T-cell (primary cell): ENCODE measurements at places on chromosomes 1 and 21. TPM values are rescaled to one million over a fixed set of nuclear protein-coding genes. Genes with fewer than 3 reads are reported as not detected.

DNA sequence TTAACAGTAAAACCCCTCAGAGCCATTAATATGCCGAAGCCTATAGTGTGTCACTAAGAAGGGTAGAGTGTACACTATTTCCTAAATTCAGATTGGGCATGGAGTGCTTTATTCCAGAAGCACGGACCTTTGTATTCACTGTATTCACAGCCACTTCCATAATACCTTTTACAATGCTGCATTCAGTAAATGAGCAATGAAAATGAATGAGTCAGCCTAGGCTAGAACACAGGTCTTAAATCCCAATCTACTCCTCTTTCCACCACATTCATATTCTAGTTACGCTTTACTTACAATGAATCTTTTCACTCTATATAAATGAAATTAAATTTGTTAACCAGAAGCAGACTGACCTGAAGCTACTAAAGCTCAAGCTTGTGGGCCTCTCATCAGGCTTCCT is 13.0 kb upstream of the GORAB start:
- no peak overlapping the region for H3K27ac ChIP-seq
- no peaks in the 10 kb centered on the region for H3K36me3 ChIP-seq
- DNase-seq, result no peak
- H3K4me3 ChIP-seq, result no peak overlapping the region

DNA sequence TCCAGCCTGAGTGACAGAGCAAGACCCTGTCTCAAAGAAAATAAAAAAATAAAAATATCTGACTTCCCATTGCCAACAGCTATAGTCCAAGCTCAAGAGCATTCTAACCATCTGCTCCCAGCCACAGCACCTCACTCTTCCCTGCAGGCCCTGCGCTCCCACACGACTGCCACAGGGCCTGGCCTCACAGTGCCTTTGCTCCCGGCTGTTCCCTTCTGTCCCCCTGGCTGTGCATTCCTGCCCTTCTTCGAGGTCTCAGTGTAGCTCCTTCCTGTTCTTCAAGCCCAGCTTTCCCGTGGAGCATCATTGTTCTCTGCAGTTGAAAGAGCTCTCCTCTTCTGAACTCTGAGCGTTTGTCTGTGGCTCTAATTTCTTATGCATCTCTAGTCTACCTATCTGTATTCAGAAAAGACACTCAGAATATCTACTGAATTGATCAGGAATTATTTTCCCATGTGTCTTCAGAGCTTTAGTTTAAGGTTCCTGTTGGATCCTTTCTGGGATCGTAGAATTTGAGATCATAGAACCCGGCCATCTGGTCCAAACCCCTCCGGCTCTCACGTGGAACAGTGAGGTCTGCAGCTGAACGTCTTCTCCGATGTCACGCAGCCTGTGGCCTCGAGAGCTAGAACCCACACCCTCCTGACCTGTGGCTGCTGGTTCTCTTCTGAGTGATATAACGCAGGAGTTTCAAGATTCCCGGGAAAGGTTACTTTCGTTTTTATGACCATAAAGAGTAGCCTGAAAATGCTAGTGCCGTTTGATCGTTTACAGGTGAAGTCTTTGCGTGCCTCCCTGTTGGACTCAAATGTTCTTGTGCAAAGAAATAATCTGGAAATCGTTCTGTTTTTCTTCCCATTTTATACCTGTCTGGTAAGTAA is 54.4 kb downstream of the DOP1B start:
- H3K4me1 ChIP-seq, result no peaks in the 10 kb centered on the region
- H3K27me3 ChIP-seq, result no peaks in the 10 kb centered on the region
- H3K27ac ChIP-seq, result no peak overlapping the region
- no peak overlapping the region for H3K4me3 ChIP-seq

- H3K4me3 ChIP-seq, result no peak overlapping the region
- H3K27ac ChIP-seq, result no peak overlapping the region
- H3K27me3 ChIP-seq, result no peaks in the 10 kb centered on the region
- DNase-seq, result no peak
- H3K4me1 ChIP-seq, result peaks cover 55% of the 10 kb centered on the region
Measured at GRCh38 chr1:6592865-6593593, 9.6 kb downstream of the KLHL21 start.

DNA sequence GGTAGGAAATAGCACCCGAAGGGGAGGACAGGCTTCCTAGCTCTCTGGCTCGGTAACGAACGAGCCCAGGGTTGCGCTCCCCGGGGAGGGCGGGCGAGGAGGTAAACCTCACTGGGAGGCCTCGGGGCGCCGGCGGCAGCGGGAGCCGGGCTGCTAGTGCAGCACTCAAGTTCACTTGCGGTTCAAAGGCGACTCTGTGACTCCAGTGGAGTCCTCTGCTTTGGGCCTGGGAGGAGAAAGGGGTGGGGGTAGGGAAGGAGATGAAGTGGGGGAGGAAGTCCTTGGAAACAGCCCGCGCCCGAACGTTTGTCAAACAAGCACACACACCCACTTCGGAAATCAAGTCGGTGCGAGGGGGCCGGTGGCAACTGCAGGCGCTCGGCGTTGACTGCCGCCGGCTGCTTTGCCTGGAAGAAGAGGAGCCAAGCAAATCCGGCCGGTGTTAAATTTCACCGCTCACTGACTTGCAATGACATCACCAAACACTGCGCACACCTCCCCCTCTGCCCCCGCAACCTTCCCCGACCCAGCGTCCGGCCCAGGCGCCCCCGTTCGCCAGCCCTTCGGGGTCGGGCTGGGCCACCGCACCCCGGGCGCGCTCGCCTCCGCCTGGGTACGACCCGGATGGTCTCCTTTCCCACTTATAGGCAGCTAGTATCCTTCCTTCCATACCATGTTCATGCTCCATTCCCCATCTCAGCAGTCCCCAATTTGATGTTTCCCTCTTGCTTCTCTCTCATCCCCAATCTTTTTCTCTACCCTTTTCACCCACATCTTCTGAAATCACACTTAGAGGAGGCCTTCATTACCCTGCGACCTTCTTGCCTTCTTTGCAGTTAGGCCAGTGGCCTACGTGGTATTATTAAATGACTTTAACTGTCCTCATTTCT is at the start of gene COL24A1:
Gene COL24A1, minus strand, starts transcription at position 207 of the 890 bp plus-strand sequence. CDS start 376 bp downstream, outside the sequence.
- H3K27me3 ChIP-seq, result peaks cover 25% of the 10 kb centered on the region
- H3K36me3 ChIP-seq, result no peaks in the 10 kb centered on the region
- no peak for DNase-seq
- peaks cover 15% of the 10 kb centered on the region for H3K4me1 ChIP-seq

DNA sequence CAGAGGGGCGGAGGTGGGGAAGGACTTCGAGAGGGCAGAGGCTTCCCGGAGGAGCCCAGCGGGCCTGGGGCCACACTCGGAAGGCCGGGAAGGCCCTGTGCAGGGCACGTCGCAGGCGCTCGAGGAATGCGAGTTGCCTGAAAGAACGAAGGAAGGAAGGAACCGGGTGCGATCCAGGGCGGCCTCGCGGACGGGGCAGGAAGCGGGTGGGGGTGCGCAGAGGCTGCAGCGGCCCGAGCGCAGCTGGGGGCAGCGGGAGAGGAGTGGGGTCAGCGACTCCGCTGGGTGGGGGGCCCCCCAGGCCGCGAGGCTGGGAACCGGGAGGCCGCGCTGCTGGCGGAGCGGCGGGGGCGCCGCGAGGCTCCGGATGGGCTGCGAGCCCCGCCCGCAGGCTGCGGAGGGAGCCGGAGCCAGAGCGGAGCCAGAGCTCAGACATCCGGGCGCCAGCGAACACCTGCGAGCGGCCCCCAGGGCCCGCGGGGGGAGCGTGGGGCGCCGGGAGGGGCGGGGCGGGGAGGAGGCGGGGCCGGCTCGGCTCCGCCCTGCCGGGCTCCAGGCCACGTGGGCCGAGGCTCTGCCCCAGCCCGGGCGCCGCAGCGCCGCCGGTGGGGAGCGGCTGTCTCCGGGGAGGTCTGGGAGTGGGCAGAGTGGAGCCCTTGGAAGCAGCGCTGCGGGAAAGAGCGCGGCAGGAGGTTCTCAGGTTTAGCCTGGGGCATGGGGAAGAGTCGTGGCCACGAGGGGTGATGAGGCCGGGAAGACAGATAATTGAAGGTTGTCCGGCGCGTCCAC is 4.6 kb downstream of the ID3 start:
- DNase-seq, result peak; percentile 91
- H3K4me1 ChIP-seq, result peaks cover 47% of the 10 kb centered on the region
- H3K36me3 ChIP-seq, result no peaks in the 10 kb centered on the region

- H3K4me1 ChIP-seq, result peaks cover 10% of the 10 kb centered on the region
- no peaks in the 10 kb centered on the region for H3K27me3 ChIP-seq
Measured at GRCh38 chr1:159930216-159930615, 4.9 kb upstream of the TAGLN2 start.

DNA sequence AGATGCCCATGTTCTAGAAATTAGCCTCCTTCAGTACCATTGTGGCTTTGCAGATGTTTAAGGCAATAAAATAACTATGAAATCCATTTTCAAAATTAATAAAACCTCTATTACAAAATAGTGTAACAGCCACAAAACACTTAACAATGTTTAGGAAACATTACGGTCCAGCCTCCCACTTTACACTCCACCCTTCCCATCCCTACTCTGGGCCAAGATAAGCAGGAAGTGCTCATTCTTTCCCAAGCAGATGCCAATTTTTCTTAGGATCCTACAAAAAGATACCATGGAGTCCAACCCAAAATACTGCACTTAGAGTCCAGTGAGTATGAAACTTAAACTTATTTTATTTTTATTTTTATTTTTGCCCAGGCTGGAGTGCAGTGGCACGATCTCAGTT is 150.8 kb downstream of the NR5A2 start:
- H3K27ac ChIP-seq, result no peak overlapping the region
- no peaks in the 10 kb centered on the region for H3K36me3 ChIP-seq
- no peaks in the 10 kb centered on the region for H3K27me3 ChIP-seq
- no peak overlapping the region for H3K4me3 ChIP-seq

- no peak for DNase-seq
- no peak overlapping the region for H3K27ac ChIP-seq
- no peak overlapping the region for H3K4me3 ChIP-seq
Measured at GRCh38 chr1:175580841-175581240, 162.6 kb downstream of the TNR start.

DNA sequence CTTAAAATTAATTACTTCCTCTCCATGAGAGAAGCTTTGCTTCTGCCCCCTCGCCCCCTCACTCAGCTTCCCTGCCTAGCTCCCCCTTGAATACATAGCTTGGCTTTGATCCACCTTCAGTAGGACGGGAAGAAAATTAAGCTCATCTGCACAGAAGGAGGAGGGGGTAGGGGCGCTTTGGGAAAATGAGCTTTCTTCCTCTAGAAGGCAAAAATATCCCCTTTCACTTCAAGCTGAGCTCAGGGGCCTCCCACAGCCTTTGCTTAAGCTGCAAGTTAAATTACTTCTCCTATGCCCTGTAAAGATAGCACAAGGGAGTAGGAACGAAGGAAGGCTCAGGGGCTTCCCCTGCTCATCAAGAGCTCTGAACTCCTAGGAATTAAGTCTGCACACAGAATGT is 65.2 kb upstream of the GOLT1A start:
- no peak for DNase-seq
- peaks cover 45% of the 10 kb centered on the region for H3K27me3 ChIP-seq
- no peaks in the 10 kb centered on the region for H3K4me1 ChIP-seq
- H3K27ac ChIP-seq, result no peak overlapping the region

- DNase-seq, result no peak
Measured at GRCh38 chr1:169201084-169201619, 94.7 kb downstream of the ATP1B1 start.

GRCh38 chr1:212228076-212228475 is 57.1 kb upstream of the PPP2R5A start:
- no peaks in the 10 kb centered on the region for H3K27me3 ChIP-seq
- no peak overlapping the region for H3K27ac ChIP-seq
- H3K36me3 ChIP-seq, result no peaks in the 10 kb centered on the region
- no peak for DNase-seq
- H3K4me3 ChIP-seq, result no peak overlapping the region

GRCh38 chr1:200006711-200007110 is 20.8 kb upstream of the NR5A2 start:
- no peaks in the 10 kb centered on the region for H3K36me3 ChIP-seq
- no peak for DNase-seq
- H3K4me3 ChIP-seq, result no peak overlapping the region
- no peak overlapping the region for H3K27ac ChIP-seq

DNA sequence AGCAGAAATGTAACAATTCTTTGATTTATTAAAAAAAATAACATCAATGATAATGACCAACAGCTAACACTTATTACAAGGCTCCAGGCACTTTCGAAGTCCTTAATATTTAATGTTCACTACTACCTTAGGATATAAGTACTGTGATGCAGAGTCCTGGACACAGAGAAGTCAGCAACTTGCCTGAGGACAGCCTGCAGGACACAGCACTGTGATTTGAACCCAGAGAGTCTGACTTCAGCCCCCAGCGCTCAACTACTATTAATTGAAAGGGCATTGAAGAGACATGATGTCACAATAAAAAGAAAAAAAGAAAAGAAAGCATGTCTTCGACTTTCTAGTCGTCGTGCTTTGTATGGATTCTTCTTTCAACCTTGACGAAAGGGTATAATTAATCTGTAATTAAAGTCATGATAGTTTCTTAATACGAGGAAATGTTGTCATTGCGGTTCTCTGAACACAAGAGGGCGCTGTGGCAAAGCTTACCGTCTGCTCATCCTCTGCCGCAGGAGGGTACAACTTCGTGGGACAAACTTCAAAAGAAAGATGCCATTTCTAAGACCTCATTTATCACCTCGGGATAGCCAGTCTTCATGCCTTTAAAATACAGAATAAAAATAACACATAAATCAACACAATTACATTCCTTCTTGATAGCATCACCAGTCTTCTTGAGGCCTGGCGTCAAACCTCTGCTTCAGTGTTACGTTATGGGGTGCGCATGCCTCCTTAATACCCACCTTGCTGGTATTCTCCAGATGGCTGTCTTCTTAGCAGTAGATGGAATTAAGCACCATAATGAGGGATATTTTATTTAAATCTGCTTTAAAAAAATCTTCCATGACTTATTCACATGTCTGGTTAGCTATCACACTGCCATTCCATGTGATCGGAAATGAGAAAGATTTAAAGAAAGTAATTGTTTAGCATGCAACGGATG is 240.1 kb downstream of the DISC1 start:
- H3K4me3 ChIP-seq, result no peak overlapping the region
- peaks cover 26% of the 10 kb centered on the region for H3K4me1 ChIP-seq
- H3K36me3 ChIP-seq, result no peaks in the 10 kb centered on the region
- DNase-seq, result peak; percentile 61
- no peak overlapping the region for H3K27ac ChIP-seq
- H3K27me3 ChIP-seq, result no peaks in the 10 kb centered on the region

Gene ALX3
- not detected for total RNA-seq

Gene MPZL1
- 5.1 TPM for total RNA-seq

Gene NUDT4B
- not detected for total RNA-seq

Gene SLC35F3
- 2.0 TPM for total RNA-seq

Gene WDR64
- total RNA-seq, result 0.13 TPM

Gene RGS16
- total RNA-seq, result 4.6 TPM
